ENCODE measurements at places on chromosomes 1 and 21.
A peak's percentile ranks its signal among the peaks of the same experiment; 100 is the strongest.

DNA sequence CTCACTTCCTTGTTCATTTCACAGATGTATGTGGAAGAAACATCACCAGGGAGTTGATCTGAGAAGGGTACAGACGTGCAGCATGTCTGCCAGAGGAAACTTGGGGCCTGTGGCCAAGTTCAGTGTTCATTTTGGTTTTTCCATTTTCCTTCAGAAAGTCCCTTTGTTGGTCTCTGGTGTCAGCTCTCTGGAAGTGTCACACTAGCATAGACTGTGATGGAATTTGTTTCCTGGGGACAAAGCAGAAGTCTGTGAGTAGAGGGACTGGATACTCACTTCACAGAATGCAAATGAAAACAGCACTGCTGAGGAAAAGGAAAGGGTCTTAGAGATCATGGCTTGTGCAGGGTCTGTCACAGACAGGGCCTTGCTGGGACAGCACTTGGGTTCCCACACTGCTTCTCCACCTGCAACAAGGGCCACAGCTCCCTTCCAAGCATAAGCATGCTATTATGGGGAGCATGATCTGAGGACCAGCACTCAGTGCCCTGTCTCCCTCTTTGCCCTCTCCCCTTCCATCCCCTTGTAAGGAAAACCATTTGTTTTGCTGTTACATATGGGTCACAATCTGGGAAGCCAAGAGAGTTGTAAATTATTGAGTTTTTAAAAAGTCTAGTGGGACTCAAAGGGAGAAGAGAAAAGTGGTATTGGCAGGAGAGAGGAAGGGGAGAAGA is 31.4 kb upstream of the CD84 start:
- DNase-seq = no peak

- DNase-seq = no peak
These were observed 17.0 kb upstream of the DMBX1 start for GRCh38 chr1:46472498-46473181.

- DNase-seq = peak; percentile 64
These were observed 2.7 kb downstream of the SH2D2A start for GRCh38 chr1:156813750-156814570.

GRCh38 chr1:40802742-40803113 is 19.1 kb downstream of the KCNQ4 start:
- DNase-seq = no peak

GRCh38 chr1:170670802-170671628 is 7.1 kb downstream of the PRRX1 start:
- DNase-seq = no peak

GRCh38 chr1:7047866-7048265 is 262.6 kb downstream of the CAMTA1 start:
- no peak for DNase-seq

DNA sequence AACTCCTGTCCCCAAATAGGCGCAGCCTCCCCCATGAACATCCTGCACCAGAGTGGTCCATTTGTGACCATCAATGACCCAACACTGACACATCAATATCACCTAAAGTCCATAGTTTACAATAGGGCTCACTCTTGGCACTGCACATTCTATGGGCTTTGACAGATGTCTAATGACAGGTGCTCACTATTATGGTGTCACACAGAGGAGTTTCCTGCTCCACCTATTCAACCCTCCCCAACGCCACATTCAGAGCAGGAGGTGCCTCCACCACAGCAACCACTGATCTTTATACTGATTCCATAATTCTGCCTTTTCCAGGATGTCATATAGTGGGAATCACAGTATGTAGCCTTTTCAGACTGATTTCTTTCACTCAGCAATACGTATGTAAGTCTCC is 24.2 kb downstream of the GNG4 start:
- no peak for DNase-seq

- no peak for DNase-seq
These were observed 17.7 kb downstream of the PLA2G5 start for GRCh38 chr1:20087668-20088067.

GRCh38 chr1:29196863-29197589 is 15.3 kb upstream of the SRSF4 start:
- DNase-seq = no peak

DNA sequence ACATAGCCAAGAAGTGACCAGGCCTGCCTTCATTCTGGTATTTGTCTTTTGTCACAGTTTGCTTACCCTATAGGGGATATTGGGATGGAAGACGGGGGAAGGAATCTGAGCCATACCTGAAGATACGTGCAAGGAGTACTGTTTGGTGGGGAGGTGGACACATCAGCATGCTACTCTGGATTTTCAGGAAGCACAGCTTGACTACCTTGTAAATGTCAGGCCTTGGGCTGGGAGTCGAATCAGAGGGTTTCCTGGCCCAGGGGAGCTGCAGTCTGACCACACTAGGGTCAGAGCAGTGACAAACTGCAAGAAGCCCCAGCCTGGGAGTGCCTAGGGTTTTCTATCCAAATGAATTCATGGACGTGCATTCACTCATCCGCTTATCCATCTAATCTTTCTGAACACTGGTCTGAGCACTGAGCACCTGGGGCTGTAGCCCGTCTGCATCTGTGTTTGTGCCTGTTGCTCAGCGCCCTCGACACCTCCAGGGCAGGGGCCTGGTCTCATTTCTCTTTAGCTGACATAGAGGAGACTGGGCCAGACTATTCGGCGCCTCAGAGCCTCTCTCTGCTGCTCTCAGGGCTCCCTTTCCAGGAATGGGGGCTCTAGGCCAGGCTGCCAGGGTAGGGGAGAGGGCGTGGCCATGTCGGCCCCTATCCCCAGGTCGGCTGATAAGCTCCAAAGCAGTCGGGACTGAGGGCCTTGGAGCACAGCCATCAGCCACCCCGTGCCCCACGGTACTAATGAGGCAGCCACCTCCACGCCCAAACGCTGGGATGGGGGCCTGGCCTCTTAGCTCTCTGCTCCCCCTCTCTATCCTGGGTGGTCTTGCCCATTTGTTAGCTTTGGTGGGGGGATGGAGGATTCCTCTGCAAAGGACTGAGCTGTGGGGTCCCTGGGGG is 47.0 kb upstream of the SLC2A1 start:
- DNase-seq = no peak

- no peak for DNase-seq
These were observed 792 bp downstream of the GOLPH3L start for GRCh38 chr1:150696162-150696561.

- peak; percentile 21 for DNase-seq
These were observed 7.3 kb upstream of the CACNA1S start for GRCh38 chr1:201119206-201120197.

- DNase-seq = peak; percentile 23
These were observed 1.3 kb downstream of the EDARADD start for GRCh38 chr1:236395230-236395946.

- DNase-seq = no peak
These were observed 114.5 kb downstream of the DSCAM start for GRCh38 chr21:40732253-40733023.

DNA sequence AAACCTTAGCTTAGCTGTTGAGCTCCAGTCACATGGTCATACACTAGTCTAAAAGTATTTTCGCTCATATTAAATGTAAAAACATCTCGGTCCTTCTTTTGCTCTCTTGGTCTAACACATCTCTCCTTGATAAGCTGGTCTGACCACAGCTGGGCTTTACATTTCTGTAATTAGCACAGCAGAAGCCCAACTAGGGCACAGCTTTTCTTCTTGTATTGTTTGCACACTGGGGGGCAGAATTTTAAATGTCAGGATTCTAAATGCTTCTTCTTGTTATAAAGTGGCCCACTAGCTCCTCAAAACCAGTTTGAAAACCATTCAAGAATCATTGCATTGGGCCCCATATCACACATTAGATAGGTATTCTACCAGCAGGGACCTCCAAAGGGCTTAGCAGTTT is 289.1 kb upstream of the PKN2 start:
- DNase-seq = no peak

DNA sequence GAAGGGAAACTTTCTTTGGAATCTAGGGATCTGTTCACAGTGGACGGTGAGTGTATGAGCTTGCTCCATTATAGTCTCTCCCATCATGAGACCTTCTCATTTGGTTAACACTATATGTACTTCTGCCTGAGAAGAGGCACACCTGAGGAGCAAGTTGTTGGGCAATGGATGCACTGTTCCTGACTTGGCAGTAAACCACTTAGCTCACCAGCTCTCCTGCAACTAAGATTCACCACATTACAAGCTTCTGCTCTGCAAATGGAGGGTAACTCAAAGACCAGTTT is 10.2 kb downstream of the MACF1 start:
- no peak for DNase-seq

GRCh38 chr1:67860776-67861175 is 27.5 kb upstream of the GNG12 start:
- DNase-seq = no peak

DNA sequence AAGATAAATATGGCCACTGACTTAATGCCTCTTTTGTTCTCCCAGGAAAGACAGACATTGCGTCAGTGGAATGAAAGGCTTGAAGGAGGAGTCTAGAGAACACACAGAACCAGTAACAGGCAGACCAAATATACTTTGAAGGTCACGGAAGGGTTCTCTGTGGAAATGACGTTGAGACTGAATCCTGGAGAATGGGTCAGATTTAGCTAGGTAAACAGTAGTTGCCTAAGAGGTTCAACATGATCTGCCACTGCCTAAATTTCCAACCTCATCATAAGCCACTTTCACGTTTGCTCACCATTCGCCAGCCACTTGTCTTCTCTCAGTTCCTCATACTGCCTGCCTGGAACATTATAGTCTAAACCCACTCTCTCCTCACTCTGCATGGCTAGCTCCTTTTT is 20.5 kb downstream of the PLA2G4A start:
- DNase-seq = no peak

DNA sequence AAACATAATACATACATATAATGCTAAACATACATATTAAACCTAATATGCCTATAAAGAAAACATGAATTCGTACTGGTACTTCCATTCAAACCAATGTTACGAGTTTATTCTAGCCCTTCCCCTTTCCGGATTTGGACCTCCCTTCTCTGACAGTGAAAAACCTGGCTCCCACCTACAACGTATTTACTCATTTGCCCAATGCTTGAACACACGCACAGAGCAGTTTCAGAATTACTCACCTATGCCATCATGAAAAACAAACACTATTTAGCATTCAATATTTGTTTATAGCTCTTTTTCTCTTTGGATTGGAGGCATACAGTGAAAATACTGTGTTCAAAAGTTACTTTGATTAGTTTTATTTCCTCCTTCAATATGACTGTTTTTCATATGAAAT is 204.4 kb downstream of the LMX1A start:
- no peak for DNase-seq

GRCh38 chr1:1253314-1253713 is 6.8 kb upstream of the C1QTNF12 start:
- DNase-seq = no peak

DNA sequence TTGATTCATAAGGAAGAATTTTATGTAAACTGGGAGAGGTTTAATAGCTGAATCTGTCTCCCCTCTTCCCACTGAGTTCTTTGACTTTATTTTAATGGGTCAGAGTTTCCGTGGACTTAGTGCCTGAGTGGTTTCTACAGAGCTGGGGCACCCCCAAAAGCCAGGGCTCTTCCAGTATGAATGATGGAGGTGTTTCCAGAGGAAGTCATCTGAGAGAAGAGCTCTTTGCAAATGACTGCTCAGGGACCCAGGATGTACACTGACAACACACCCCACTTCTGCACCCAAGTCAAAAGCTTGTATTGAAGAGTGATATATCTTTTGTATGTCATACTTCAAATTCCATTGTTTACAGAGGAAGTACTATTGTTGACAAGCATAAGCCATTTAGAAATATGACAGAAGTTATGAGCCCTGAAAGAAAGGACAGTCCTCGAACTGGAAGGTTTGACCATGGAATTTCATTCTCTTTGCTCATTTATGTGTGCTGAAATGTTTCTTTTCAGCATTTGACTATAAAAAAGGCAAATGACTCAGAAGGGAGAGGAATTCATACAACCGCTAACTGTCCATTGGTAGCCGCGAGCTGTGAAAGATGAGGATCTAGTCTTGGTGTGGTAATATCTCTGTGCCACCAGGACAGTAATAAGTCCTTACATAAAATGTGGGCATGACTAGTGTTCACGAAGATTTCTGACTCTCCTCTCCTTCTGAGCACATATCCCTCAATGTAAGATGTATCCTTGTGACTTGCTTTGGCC is 25.4 kb upstream of the LMX1A start:
- DNase-seq = no peak

All from activated T-cell treated with anti-CD3 and anti-CD28 coated beads for 1 hour (primary cell).